ENCODE measurements at places on chromosomes 13 and 19.

- no peak for DNase-seq
Measured at GRCh38 chr19:29945433-29945832, 3.4 kb downstream of the URI1 start.

- no peak for DNase-seq
Measured at GRCh38 chr13:94583926-94584325, 12.0 kb downstream of the TGDS start.

DNA sequence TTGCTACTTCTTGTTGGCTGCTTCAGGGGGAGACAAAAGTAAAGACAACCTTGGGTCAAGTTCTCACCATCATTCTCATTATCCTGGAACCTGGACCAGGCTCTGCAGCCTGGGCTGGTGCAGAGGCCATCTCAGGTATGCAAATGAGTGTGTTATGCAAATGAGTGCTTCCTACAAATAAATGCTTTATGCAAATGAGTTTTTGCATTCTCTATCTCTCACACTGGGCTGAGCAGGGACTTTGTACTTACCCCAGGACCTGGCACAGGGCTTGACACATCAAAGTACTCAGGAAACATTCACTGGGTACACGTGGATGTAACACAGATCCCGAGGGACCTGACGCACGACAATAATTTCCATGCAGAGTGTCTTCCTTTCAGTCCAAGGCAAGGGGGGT, 103.0 kb downstream of the DNAJC15 start:
- no peak for DNase-seq

- DNase-seq = no peak
Measured at GRCh38 chr13:53250977-53251376, 222.4 kb downstream of the OLFM4 start.

GRCh38 chr13:44106266-44107152, 226.8 kb downstream of the LACC1 start:
- no peak for DNase-seq

DNA sequence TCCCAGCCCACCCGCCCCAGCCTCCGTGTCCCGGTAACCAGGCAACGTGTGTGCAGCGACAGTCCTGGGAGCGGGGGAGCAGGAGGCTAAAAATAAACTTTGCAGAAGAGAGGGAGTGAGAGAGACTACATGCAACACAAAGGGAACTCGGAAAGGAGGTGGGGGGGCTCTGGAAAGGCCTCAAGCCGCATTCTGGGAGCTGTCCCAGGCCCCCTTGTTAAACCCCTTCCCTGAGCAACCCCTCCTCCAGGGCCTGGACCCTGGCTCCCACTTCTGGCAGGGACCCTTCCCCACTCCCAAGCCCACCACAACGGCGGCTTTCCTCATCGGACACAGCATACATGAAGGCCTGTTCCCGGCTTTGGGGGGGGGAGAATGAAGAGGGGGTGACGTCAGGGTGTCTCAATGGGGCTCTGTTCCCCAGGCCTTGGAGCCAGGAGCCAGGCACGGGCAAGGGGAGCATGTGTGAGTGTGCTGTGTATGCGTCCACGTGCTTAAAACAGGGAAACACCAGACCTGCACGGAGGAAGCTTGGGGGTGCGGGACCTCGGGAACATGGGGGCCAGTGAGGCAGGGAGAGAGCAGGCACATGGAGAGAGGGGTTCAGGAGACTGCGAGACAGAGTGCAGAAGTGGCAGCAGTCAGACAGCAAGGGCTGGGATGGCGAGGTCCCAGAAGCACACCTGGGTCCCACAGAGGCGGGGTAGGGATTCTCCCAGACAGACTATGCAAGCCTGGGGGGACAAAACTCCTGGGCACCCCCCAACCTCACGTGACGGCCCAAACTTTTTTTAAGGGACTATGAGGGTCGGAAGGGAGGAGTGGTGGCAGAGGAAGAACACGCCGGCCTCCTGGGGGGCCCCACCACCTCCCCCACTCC, 2.3 kb downstream of the ERF start:
- DNase-seq = no peak

DNA sequence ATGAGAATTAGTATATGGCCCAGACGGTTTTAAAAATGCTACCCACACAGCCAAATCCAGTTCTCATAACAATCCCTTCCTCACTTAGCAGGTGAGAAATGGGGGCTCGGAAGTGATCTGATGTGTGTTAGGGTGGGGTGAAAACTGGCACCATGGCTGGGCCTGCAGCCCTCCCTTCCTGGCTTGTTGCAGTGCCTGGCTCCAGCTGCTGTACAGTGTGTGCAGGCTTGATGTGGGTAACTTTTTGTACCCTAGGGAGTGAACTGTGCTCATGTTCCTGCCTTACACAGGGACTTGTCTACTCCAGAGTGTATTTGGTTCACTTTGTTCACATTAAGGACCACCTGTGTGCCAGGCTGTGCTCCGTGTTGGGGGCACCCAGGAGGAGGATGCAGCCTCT, 177.2 kb downstream of the LMO7 start:
- DNase-seq = no peak

DNA sequence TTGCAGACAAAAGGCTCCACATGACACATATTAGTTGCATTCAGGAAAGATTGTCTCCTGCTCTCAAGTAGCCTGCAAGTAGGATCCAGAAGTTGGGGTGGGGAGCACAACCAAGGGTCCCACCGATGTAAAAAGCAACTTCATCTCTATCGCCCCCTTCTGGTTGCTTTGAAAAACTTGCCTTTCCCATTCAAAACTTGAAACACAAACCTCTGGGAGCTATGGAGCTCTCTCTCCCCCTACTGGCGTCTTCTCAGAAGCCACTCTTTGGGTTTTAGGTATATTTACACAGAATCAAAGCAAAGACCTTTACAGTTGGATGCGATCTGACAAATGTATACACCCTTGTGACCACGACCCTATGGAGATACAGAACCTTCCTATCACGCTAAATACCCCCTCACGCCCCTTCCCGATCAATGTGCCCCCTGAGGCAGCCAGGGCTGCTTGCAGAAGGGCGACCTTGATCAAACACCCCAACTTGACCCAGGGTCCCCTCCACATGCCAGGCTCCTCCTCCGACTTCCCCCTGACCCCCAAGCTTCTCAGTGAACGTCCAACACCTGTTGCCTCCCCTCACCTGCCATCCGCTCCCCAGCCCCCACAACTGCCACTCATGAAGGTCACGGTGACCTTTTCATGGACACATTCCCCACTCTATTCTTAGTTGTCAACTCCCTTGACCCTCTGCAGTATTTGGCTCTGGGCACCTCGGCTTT, 10.1 kb downstream of the NOSIP start:
- peak; percentile 71 for DNase-seq
